ENCODE measurements at places on chromosomes 7 and 10.

- no peak for DNase-seq
Measured at GRCh38 chr10:35212856-35213255, 86.2 kb downstream of the CREM start.

DNA sequence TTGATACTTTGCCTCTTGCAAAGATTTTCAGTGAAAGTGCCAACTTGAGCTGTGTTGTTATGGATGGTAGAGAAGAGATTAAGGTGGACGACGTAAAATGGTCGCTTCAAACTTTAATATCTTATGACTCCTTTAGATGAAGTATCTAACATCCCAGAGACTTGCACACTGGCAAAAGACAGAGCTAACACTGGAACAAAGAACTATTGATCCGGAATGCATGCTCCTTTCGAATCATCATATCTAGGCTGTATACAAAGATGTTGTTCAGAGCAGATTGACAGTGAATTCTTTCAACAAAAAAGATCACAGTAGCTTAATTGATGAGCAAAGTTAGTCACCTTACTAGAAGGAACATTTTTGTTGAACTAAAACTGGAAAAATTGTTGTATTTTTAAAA is 592.7 kb downstream of the NXPH1 start:
- DNase-seq: no peak

DNA sequence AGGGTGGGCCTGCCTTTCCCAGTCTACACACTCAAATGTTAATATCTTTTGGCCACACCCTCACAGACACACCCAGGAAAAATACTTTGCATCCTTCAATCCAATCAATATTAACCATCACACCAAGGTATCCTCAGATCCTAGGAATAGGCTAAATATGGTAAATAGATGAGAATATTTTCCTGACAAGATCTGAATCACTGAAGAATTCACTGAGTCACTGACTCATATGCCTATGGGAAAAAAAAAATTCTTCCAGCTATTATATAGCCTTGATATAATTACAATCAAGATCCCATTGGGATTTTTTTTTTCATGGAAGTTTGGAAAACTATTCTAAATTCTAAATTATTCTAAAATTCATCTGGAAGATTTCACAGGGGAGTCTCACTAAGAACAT is 65.8 kb downstream of the INHBA start:
- DNase-seq: no peak

- no peak for DNase-seq
Measured at GRCh38 chr7:28081016-28081415, 99.6 kb downstream of the JAZF1 start.

DNA sequence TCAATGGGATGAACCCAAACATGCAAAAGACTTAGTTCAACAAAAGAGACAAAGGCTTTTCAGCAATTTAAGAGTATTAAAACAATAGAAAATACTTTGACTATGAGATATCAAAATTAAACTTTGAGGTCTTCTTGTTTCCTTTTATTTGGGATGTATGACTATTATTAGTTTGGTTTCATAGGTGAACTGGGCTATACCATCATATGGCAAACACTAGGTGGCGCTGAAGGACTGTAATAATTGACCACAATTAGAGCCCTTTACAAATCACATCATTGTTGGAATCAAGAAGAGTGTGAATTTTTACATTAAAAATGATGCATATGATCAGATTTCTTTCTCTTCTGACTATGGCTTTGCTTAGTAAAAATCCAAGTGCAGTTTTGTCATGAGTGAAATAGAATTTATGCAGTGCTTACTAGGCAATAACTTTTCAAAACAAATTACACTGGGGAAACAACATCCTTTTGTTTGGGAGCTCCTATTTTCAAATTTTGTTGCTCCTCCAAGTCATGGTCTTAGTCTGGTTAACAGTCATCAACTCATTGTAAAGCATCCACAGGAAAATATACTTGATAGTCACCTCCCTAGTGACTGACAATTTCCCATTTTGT is 14.7 kb upstream of the NXPH1 start:
- DNase-seq: peak; percentile 18

DNA sequence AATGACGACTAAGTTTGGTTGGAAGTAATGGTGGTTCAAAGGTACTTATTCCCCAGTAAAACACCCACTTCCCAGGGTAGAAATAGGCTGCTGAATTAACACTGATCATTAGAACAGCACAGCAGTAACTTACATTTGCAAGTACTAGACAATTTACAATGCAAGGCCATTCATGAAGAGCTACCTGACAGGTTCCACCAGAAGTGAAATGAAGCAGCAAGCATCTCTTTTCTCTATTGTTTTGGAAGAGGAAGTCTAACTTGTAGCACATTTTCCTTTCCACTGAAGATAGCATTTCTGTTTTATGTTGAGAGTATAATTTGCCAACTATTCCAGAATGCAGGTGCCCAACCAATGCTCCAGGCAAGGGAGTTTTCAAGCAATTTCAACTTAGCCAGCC is 145.9 kb downstream of the CREB5 start:
- DNase-seq: no peak

DNA sequence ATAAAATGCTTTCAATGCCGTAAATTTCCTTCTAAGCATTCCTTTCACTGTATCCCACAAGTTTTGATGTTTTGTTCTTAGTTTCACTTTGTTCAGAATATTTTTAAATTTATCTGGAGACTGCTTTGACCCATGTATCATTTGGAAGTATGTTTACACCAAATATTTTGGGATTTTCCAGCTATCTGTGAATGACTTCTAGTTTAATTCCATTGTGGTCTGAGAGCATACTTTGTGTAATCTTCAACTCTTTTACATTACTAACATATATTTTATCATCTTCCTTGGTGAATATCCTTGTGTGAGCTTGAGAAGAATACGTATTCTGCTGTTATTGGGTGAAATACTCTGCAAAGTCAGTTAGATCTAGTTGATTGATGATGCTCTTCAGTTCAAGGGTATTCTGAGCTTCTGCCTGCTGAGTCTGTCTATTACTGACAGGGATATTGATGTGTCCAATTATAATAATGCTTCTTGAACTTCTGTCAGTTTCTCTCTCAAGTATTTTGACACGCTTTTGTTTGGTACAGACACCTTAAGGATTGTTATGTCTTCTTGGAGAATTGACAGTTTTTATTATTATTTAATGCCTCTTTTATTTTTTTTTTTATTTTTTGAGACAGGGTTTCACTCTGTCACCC is 31.6 kb downstream of the MKLN1 start:
- no peak for DNase-seq

DNA sequence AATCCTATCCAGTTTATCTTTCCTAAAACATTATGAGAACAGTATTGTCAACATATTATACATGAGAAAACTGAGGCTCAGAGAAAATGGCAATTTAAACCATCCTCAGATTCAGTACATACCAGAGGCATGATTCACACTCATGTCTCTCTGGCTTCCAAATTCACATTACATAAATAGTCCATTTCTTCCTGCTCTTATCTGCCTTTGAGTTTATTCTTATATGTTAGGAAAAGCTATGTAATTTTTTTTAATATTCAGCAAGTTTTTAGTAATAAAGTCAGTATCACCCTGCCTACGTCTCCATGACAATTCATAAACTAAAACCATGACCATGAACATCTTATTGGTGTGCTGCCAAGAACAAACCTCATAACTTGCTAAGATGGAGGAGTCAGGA is 1260.2 kb upstream of the SORCS1 start:
- DNase-seq: no peak

DNA sequence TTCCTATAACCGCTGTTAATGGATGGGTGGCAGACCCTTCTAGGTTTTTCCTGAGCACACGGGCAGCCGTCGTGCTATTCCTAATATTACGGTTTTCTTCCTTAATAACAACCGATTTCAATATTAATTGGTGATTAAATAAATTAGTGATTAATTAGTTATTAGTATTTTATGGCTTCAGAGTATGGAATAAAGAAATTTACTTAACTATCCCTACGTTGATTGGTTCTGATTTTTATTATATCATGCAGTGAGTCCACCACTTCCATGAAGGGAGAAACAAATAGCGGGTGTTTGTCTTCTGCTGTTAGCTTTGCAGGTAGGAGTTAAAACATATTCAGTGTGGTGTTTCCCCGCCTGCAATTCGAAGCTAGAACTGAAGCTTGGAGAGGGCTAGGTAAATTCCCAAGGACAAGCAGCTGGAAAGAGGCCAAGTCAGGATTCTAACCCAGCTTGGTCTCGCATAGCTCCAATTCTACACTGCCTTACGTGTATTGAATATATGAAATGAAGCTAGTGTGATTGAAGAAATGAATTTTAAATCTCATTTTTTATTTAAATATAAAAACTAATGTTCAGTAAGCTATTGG is 928 bp upstream of the CSTF2T start:
- no peak for DNase-seq

GRCh38 chr7:128913870-128914565 is 3.5 kb upstream of the KCP start:
- DNase-seq: no peak

DNA sequence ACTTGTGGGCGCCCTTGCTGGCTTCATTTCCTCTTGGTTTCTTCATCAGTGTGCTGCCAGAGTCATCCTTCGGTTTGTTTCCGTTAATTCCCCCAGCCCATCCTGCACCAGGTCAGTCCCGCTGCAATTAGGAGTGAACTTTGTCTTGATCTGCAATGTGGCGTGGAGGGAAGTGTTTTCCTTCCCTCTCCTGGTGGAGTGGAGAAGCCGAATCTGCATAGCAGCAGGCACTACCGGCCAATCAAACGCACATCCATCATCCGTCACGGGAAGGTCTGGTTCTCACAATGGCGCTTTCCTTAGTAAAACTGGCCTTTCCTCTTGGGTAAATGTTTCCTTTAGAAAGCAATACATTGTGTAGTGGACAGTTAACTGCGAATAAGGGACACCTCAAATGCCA is 337.5 kb downstream of the CXCL12 start:
- DNase-seq: no peak

DNA sequence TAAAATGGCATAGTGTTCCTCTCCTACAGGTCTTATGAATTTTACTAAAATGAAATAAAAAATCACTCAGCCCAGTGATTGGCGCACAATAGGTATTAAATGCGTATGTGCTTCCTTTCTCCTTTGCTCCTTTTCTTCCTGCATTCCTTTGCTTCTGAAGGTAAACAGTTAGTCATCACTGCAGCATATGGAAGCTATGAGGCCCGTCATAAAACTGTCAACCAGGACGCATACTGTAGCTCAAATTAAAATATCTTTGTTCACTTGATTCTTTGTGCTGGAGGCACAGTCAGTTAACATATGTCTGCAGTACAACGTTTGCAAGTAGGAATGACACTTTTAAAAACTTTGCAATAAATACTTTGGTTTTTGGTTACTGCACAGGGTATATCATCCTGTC is 374.7 kb downstream of the TCERG1L start:
- DNase-seq: no peak

DNA sequence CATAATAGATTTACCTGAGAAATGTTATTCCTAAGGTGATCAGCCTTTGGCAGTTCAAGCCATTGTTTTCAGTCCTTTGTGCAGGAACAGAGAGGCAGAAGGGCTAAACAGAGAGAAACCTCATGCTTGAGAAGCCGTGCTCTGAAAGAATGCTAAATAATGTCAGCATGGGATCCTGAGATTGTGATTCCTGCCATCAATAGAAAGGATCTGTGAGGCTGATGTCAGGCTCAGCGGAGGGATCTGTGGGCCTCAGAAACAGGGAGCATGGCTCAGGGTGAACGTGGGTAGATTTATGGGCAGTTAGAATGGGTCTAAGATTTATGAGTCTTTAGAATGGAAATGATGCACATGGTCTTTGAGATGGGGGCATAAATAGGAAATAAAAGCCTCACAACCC is 439.2 kb upstream of the IGFBP3 start:
- DNase-seq: no peak

- no peak for DNase-seq
Measured at GRCh38 chr7:55273186-55273980, 91.8 kb upstream of the LANCL2 start.

- no peak for DNase-seq
Measured at GRCh38 chr7:106731187-106731586, 70.2 kb upstream of the CCDC71L start.

DNA sequence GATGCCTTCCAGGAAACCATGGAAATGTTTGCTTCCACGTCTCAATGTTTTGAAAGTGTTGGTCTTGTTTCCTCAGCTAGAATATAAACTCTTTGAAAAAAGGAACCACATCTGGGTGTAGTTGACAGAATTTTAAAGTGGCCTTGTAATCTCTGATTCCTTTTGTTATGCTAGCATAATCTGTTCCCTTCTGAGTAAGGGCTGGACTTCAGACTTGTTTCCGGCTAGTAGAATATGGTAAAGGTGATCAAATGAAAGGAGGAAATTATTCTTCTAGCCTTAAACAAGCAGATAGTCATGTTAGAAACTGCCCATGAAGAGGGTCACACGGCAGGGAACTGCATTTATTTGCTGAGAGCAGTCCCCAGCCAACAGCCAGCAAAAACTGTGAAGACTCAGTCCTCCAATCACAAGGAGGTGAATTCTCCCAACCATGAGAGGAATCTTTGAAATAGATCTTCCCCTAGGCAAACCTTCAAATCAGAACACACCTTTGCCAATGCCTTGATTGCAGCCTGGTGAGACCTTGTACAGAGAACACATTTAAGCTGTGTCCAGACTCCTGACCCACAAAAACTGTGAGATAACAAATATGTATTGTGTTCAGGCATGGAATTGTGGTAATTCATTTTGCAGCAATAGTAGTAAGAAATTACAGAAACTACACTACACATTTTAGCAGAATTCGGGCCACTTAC is 316.9 kb upstream of the SP8 start:
- no peak for DNase-seq

DNA sequence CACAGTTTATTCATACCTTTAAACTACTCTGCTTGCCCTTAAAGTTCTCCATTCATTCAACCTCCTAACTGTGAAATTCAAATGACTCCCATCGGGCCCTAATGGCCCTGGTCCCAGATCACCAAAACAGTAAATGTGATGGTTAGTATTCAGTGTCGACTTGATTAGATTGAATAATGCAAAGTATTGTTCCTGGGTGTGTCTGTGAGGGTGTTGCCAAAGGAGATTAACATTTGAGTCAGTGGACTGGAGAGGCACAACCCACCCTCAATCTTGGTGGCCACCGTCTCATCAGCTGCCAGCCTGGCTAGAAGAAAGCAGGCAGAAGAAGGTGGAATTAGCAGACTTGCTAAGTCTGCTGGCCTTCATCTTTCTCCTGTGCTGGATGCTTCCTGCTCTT is 80.1 kb upstream of the PLXNA4 start:
- no peak for DNase-seq

- no peak for DNase-seq
Measured at GRCh38 chr7:3191548-3191947, 109.5 kb upstream of the SDK1 start.

DNA sequence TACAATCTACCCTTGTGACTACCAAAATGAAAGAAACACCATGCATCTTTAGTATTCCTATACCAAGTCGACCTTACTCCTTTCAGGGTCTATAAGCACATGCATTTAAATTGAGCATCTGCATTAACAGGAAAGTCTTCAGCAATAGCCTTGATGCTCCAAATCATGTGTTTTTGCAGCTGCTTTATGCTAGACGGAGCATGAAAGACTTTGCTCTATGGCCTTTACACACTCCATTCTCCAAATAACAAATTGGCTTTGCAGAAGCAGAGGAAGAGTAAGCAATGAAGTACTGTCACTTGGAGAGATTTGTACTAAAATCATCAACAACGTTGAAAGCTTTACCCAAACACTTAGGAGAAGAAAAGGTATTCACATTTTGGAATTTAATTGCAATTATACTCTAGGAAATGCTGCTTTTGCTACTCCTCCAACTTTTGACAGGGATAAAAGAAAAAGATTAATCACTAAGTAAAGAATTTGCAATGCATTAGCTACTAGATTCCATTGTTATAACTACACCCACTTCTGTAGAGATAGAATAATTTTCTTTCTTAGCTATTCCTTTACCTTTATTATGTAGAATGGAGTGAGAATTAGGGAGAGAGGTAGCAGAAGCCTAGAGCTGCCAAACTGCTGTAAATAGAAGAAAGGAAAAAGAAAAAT is 131.8 kb downstream of the SEMA3E start:
- DNase-seq: no peak

- no peak for DNase-seq
Measured at GRCh38 chr7:142548978-142549377, 200.3 kb upstream of the PRSS1 start.

All from CD4-positive, alpha-beta T cell (primary cell).